NCI-H524 (cell line): ENCODE measurements at places on chromosomes 7 and 10.

GRCh38 chr10:132659206-132660091 lies 121.9 kb downstream of the INPP5A start:
- DNase-seq = no peak

DNA sequence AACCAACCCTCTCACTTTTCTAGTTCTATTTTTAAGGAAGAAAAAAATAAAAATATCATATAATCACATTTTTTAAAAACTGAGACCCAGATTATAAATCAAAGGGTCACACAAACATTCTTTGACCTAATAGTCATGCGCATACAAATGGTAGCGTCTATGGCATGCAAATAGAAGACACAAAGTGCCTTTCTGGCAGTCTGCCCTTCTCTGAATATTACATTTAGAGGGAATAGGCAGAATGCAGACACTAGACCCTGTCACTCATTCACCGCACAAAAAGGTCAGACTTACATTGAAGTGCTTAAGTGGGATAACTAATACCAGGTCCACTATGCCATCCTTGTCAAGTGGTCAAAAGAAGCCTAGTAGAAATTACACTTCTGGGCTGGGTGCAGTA lies 26.5 kb upstream of the FHIP2A start:
- DNase-seq = no peak

DNA sequence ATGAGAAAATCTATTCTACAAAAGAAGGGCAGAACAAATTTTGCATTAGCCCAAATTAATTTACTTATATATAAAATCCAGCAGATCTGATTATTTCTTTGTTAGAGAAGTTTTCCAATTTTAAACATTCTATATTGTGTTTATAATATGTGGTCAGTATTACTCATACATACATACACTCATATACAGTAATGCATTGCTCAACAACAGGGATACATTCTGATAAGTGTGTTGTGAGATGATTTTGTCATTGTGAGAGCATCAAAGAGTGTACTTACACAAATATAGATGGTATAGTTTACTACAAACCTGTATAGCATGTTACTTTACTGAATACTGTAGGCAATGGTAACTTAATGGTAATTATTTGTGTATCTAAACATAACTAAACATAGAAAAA lies 239.6 kb upstream of the ETV1 start:
- DNase-seq = no peak

GRCh38 chr10:125102821-125103220 lies 57.5 kb downstream of the CTBP2 start:
- no peak for DNase-seq

- no peak for DNase-seq
These were observed 33.7 kb upstream of the THSD7A start for GRCh38 chr7:11865671-11866070.

GRCh38 chr7:78315119-78315518 lies 516.5 kb downstream of the PHTF2 start:
- no peak for DNase-seq

GRCh38 chr10:98270786-98271185 lies 2.8 kb upstream of the LOXL4 start:
- no peak for DNase-seq

GRCh38 chr10:125742465-125742864 lies 23.0 kb downstream of the EDRF1 start:
- DNase-seq = no peak

GRCh38 chr7:106326594-106327537 lies 42.1 kb upstream of the NAMPT start:
- DNase-seq = no peak

DNA sequence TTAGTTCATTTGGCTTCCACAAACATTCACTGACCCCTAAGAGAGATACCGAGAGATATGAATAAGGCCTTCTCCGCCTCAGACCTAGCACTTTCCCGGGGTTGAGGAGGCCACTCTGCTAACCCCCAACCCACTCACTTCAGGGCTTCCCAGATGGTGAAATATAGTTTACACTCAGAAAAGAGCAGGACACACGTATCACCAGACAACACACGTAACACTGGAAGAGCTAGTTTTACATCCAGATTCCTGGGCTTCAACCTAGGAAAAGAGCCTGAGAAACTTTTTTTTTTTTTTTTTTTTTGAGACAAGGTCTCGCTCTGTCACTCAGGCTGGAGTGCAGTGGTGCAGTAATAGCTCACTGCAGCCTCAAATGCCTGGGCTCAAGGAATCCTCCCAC lies 15.2 kb upstream of the DLG5 start:
- DNase-seq = no peak
